Fibroblast of skin of left biceps (primary cell): ENCODE measurements at places on chromosomes 4 and X.

DNA sequence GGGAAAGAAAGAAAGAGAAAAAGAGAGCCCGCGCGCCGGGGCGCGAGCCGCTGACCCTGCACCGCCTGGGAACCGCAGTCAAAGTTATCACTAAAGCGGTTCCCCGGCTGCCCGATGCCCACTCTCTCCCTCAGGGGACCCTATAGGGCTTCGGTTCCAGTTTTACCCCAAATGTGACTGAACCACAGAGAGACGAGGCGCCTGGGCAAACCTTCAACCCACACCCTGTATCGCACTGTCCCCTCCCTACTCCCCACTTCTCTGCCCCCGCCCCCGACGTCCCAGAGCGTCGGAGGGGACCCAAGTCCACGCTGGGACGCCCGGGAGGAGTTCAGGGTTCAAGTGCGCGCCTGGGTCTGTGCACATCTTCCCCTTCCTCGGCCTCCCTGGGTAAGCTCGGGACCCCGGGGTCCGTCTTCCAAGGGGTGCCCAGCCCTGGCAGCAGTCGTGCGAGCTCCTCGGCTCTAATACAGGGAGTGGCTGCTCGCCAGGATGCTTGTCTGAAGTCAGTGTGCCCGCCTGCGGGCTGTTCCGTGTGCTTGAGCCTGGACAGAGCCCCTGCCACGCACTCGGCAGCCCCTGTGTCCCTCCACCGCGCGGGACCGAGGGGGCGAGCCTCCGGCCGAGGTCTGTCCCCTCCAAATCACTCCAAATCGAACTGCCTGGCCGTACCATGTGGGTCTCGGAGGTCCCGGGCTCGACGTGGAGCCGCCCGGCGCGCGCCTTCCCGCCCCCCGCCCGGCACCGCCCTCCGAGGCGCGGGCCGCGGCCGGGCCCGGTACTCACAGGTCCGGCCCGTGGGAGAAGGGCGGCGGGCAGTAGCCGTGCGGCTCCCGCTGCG lies 960 bp downstream of the TRPC3 start:
- DNase-seq, result no peak

DNA sequence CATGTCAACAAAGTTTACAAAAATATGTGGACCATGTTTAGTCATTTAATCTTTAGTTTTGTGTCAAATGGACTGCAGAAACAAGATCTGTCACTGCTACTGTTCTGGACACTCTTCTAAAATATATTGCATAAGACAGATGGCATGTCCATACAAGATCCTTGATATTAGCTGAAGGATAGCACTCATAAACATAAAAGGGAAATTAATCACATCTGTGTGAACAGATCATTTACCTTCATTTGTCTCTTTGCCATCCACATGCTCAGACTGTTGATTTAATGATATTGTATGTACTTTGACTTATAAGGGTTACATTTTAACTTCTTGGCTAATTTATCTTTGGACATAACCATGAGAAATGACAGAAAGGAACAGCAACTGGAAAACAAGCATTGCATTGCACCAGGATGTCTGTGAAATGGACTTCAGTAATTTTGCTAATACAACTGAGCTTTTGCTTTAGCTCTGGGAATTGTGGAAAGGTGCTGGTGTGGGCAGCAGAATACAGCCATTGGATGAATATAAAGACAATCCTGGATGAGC lies at the start of gene UGT2B7:
Gene UGT2B7, plus strand, starts transcription at position 364 of the 546 bp plus-strand sequence. Its CDS starts 47 bp downstream, at position 411.
- no peak for DNase-seq

- no peak for DNase-seq
Measured at GRCh38 chr4:68951806-68952585, 392 bp upstream of the UGT2A3 start.

- DNase-seq, result no peak
Measured at GRCh38 chr4:48439988-48440387, 43.2 kb upstream of the SLC10A4 start.

DNA sequence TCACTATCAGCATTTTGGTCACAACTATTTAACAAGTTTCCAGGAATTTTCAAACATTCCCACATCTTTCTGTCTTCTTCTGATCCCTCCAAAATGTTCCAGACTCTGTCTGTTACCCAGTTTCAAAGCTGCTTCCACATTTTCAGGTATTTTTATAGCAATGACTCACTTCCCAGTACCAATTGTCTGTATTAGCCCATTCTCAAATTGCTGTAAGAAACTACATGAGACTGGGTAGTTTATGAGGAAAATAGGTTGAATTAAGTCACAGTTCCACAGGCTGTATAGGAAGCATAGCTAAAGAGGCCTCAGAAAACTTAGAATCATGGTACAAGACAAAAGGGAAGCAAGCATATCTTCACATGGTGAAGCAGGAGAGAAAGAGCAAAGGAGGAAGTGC lies 475.0 kb upstream of the PCDH7 start:
- no peak for DNase-seq

- DNase-seq, result no peak
Measured at GRCh38 chrX:97452283-97452682, 568.6 kb downstream of the RPA4 start.
